ENCODE measurements at places on chromosomes 4 and X.

GRCh38 chrX:103830848-103831247 lies 1.2 kb downstream of the RAB9B start:
- no peak for DNase-seq

DNA sequence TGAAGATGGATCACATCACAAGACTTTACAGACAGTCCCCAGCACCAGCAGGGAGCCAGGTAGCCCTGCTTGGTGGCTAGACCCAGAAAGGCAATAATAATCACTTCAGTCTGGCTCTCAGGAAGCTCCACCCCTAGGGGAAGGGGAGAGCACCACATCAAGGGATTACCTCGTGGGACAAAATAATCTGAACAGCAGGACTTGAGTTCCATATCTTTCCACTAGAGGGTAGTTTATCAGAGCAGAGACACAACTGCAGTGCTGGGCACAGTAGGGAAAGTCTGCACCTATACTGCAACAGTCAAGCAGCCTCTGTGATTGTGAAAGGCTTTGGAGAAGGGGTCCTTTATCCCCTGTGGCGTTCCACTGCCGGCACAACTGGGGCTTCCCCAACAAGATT lies 547.0 kb upstream of the POU3F4 start:
- DNase-seq = no peak

DNA sequence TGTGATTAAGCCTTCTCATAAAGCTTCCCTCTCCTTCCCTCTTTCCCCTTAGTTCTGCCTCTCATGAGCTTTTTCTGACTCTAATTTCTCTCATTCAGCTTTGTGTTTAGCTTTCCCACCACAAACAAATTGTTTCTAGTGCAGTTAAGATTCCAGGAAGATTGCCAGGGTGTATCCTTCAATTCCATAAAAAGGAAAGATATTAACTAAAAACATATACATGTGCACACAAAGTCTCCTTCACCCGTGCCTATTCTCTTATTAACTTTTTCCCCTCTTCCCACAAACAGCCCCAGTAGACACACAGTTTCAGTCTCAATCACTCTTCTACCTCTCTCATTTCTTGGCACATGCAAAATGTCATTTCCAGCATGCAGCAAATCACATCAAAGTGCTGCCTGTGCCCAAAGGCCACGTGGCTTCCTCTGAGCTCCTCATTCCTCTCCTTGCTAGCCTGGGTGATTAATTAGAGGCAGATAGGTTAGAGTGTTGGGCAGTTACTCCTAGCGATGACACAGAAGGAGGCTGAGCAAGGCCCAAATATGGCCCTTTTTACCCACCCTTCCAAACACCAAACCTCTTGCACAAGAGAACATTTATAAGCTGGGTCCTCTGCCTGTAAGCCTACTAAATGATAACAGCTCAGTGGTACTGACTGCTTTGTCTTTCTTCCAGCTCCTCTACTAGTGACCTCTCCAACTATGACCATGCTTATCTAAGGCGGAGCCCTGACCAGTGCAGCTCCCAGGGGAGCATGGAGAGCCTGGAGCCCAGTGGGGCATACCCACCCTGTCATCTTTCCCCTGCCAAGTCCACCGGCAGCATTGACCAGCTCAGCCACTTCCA lies 159.6 kb downstream of the SOWAHB start:
- no peak for DNase-seq

- no peak for DNase-seq
Observed at GRCh38 chrX:42442745-42443144, 335.2 kb downstream of the PPP1R2C start.

DNA sequence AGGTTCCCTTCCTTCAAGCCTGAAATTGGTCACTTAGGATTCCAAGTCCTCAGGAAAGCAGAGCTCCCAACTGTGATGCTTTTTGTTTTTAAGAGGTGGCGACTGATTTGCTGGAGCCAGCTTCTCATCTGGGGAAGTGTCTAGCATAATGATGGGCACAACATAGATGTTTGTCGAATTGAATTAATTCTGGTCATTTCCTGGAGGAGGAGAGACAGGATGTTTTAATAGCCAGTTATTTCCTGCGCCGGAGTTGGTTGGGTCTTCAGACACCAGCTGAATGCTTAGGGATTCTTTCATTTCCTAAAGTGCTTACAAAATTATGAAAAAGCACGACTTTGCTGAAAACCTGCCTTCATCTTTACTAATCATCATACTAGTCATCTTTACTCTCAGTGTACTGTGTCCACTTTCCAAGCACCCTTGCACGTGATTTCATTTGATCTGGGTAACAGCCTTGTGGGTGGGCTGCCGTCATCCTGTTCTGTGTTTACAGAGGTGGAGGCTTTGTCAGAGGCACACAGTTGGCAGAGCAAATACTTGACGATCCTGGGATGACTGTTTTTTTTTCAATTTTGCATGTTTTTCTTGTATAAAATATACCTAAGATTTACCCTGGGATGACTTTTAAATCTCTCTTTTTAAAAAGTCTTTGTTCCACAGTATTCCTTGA lies 49.5 kb downstream of the RGS12 start:
- DNase-seq = no peak

DNA sequence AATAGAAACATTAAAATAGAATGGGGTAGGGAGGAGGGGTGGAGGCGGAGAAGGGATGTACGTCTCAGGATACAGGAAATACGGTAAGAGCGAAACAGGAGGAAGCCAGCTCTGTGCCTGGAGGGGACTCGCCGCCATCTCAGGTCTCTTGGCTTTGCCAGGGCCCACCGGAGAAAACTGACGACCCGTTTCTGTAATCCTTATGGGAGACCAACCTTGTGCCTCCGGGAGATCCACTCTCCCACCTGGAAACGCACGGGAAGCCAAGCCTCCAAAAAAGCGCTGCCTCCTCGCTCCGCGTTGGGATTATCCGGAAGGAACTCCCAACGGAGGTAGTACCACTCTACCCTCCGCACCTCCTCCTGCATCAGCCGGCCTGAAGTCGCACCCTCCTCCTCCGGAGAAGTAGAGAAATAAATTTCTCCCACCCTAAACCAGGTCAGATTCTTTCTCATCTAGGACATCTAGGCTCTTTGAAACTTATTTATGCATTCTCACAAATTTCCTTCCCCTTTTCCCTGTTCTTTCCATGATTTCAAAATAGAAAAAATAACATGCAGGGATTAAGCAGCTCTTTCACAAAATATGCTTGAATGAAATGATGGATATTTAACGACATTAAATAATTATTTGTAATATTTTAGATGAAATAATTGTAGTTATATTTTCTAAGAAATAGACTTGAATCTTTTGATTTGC lies at the start of gene NBDY:
TSS of gene NBDY (plus strand) at position 92 of the 699 bp plus-strand sequence. CDS start at position 203, 111 bp downstream.
- DNase-seq = no peak

GRCh38 chr4:155712846-155713245 lies 46.0 kb upstream of the GUCY1B1 start:
- no peak for DNase-seq

- no peak for DNase-seq
Observed at GRCh38 chr4:85557016-85557901, 82.3 kb downstream of the ARHGAP24 start.

DNA sequence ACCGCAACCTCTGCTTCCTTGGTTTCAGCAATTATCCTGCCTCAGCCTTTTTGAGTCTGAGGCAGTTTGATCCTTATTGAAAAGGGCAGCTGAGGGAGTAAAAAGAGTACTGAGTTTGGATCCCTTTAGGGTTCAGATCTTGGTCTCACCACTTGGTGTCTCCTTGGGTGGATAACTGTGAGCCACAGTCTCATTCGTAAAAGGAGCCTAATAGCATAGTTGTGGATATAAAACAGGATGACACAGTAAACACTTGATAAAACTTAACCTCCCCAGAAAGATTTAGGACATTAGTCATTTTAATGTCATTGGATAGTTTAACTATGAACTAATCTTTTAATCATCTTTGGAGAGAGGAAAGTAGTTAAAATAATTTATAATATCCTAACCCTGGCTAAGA lies 173.0 kb downstream of the ANK2 start:
- no peak for DNase-seq

- DNase-seq = no peak
Observed at GRCh38 chr4:75831856-75832405, 70.3 kb downstream of the PPEF2 start.

GRCh38 chr4:100042235-100042634 lies 92.2 kb upstream of the H2AZ1 start:
- no peak for DNase-seq

- peak; percentile 5 for DNase-seq
Observed at GRCh38 chrX:56248492-56248891, 16.3 kb downstream of the KLF8 start.

- no peak for DNase-seq
Observed at GRCh38 chr4:98516042-98516440, 142.4 kb downstream of the TSPAN5 start.

DNA sequence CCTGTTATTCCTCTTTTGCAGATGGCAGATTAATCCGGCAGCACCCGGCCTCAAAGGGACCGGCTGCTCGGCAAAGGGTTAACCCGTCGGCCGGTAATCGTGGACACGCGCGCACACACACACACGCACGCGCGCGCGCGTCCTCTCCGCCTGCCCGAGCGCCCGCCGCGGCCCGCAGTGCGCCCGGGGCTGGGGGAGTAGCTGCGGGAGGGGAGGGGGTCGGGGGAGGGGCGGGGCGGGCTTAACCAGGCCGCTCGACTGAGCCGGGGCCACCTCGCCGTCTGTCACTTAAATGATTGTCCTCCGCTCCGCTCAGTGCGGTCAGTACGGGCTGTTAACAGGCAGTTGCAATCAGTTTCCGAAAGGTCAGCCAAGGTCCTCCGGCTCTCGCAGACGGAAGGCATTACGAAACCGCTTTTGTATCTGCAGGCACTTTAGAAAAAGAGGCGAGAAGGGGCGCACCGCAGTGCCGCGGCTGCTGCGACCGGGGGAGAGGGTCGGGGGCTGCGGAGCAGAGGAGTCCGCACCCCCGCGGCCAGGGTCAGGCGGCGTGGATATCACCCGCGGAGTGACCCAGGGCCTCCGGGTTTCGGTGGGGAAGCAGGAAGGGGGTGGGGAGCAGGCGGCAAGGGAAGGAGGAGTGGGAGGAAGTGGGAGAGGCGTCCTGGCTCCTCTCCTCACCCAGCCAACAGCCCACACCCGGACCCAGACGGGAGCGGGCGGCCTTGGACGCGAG lies 57.3 kb upstream of the BCOR start:
- no peak for DNase-seq

GRCh38 chr4:145881576-145881975 lies 57.0 kb downstream of the ZNF827 start:
- DNase-seq = no peak

GRCh38 chr4:23333946-23334878 lies 555.6 kb downstream of the PPARGC1A start:
- no peak for DNase-seq

DNA sequence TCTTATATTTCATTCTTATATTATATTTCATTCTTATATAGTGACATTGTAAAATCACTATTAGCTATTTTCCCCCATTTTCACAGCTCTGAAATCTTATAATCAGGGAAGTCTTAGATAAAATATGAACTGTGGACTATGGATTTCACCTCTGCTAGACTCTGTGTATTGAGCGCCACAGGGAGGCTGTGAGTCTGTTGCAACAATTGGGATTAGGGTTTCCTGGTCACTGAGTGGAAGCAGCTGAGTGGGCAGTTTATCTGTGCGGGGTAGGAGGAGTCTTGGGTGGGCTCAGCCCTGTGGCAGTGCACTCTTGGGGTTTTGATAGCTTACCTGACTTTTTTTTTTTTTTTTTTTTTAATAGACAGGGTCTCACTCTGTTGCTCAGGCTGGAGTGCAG lies 249.5 kb downstream of the PTTG2 start:
- DNase-seq = no peak

DNA sequence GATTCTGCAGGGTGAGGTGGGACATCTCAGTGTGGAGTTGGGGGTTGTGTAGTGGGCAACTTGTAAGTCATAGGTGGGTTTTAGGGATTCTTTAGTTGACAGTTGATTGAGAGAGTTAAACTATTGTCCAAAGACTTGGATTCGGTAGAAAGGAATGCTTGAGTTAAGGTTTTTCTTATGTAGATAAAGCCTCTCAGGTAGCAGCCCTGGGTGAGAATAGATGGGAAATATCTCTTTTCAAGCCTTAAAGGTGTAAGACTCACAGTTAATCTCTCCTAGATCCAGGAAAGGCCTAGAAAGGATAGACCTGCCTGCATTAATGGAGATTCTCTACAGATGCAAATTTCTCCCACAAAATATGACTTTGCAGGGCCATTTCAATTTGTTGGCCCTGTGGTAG lies 108.4 kb downstream of the ARSJ start:
- no peak for DNase-seq

- DNase-seq = no peak
Observed at GRCh38 chr4:53752124-53752523, 160.8 kb upstream of the LNX1 start.

DNA sequence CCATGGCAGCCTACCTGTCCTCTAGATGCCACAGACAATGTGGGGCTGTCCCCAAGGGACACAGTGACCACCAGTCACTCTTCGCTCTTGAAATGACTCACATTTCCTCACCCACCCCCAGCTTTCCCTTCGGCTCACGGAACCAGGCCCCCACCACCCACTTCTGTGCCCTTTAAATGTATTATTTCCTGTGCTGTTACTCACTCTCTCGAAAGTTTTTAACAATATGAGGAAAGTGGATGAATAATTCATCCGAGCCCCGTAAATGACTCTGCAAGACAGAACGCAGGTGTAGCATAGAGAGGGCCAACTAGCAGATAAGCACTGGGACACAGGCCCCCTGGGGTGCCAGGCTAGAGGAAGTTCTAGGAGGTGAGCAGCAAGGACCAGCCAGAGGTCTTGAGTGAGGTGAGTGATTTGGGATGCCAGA lies 179.5 kb upstream of the TBL1X start:
- DNase-seq = no peak

DNA sequence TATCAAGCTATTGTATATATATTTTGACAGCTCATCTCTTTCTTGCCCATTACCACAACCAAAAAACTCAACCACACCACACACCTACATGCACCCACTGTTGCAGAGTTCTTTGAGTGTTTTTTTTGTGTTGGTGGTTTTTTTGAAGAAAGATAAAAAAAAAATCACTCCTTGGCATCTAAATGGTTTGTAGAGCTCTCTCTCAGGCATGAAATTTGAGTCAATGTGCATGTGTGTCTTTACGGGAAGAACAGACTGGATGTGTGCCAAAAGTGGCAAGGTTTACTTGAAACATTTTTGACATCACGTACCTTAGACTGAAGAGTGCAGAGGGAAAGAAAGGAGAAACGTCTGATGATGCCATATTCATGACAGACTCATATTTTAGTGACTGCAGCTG lies 154.2 kb downstream of the FHIP1A start:
- DNase-seq = no peak

- no peak for DNase-seq
Observed at GRCh38 chr4:55347610-55348228, 1.7 kb downstream of the SRD5A3 start.

GRCh38 chrX:153794897-153795816 lies 689 bp downstream of the SSR4 start:
- no peak for DNase-seq

- no peak for DNase-seq
Observed at GRCh38 chr4:151105454-151106032, 6.1 kb downstream of the RPS3A start.

GRCh38 chr4:188428935-188429334 lies 289.7 kb downstream of the TRIML1 start:
- no peak for DNase-seq

DNA sequence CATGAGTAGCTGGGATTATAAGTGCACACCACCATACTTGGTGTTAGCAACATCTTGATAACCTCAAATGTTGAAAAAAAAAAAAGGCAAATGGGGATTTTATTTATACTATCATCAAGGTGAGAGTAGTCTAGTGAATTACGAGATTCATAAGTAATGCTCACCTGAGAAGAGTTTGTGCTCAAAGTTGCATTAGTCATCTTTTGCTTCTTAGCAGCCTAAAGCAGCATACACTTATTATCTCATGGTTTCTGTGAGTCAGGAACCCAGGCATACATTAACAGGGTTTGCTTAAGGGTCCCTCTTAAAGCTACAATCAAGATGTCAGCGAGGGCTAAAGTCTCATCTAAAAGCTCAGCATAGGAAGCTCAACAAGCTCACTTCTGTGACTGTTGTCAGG lies 8.2 kb upstream of the EXOSC9 start:
- DNase-seq = no peak
